ENCODE measurements at places on chromosomes 2 and 18.

GRCh38 chr2:19274439-19274838 is 84.0 kb downstream of the OSR1 start:
- no peak for DNase-seq

GRCh38 chr2:216243026-216243425 is 129.3 kb downstream of the MARCHF4 start:
- no peak for DNase-seq

- DNase-seq, result peak; percentile 70
These were observed at the start of gene SATB2 for GRCh38 chr2:199457147-199458008. Gene SATB2 (minus strand): TSS chr2:199457939. CDS start chr2:199456037, 1,902 bp downstream.

GRCh38 chr2:38933653-38934052 is 44.0 kb downstream of the ARHGEF33 start:
- DNase-seq, result no peak

DNA sequence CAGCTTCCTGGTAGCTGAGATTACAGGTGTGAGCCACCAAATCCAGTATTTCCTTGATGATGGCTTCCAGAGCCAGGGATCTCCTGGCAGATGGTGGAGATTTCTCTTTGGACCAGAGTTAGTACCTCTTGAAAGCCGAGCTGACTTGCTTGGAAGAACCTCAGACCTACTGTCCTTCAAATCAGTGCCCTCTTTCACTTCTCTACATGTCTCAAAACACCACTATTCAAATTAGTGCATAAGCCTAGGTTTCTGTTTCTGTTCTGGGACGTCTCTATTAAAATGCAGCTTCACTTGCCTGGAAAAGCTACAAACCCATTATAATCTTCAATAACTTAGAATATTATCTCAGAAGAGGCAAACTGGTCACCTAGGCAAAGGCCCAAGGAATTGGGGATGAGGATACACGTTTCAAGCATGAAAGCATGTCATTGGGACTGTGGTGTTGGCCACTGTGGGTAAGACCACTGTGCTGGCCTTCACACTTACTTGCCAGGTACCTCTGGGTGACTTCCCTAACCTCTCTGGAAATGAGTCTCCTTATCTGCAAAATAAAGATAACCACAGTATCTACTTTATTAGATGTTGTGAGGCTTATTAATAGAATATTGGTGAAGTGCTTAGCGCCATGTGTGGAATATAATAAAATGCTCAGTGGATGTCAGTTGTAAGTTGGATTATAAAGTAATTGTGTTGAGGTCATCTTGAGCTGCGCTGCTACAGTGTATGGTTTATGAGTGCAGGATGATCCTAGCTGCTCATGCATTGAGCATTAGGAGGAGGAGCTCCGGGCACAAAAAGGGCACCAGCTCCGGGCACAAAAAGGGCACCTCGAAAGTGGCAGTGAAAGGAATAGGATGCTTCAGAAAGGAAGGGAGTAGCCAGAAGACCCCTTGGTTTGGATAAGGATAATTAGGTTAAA is 84.5 kb downstream of the DOCK10 start:
- DNase-seq, result no peak

- DNase-seq, result no peak
These were observed 3.5 kb upstream of the CYS1 start for GRCh38 chr2:10083692-10084211.

- no peak for DNase-seq
These were observed 745.0 kb upstream of the ACVR2A start for GRCh38 chr2:147099845-147100244.

GRCh38 chr18:63532471-63532870 is 9.7 kb upstream of the SERPINB12 start:
- no peak for DNase-seq

- no peak for DNase-seq
These were observed 41.2 kb upstream of the CWC22 start for GRCh38 chr2:180048251-180048650.

- no peak for DNase-seq
These were observed 350.9 kb downstream of the PARD3B start for GRCh38 chr2:204896146-204896545.

- DNase-seq, result no peak
These were observed 23.7 kb downstream of the HEATR5B start for GRCh38 chr2:37060446-37060845.

- DNase-seq, result peak; percentile 68
These were observed 185.3 kb upstream of the ATP5MC3 start for GRCh38 chr2:175366815-175367214.

GRCh38 chr2:176130957-176131847 is 1.7 kb downstream of the HOXD8 start:
- no peak for DNase-seq

DNA sequence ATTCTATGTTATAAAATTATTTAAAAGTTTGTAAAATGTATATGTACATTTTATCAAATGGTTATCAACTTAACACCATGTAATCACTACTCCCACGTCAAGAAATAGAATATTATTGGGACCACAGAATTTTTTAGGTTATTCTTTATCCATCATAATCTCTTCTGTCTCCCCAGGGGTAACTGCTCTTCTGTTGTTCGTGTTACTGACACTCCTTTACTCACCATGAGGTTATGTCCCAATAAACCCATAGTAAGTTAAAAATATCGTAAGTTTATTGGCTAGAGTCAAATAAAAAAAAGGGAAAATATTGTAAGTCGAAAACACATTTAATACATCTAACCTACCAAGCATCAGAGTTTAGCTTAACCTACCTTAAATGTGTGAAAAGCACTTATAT is 14.0 kb downstream of the OTX1 start:
- no peak for DNase-seq

DNA sequence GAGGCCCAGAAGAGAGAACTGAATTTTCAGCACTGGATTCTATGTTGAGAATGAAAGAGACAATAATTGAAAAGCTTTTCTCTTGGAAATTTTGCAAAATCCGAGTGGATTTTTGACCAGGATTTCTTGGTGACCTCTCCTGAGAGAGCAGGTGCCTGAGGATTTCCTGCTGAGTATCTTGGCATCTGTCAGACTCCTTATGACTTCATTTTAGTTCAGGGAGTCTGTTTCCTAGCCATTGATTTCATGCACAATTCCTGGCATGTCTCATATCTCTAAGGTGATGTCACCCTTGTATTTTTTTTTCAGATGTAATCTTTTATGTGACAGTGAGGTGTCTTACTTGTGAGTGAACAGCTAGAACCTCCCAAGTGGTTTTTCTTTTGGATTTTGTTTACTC is 195.9 kb downstream of the NEDD4L start:
- no peak for DNase-seq

- peak; percentile 22 for DNase-seq
These were observed 97.2 kb downstream of the DCC start for GRCh38 chr18:52437161-52437560.

GRCh38 chr2:30402441-30403182 is 44.4 kb upstream of the LCLAT1 start:
- no peak for DNase-seq

GRCh38 chr18:9867071-9867594 is 18.6 kb upstream of the TXNDC2 start:
- DNase-seq, result no peak

- DNase-seq, result no peak
These were observed 127.5 kb downstream of the PTGR3 start for GRCh38 chr18:75081486-75081885.

GRCh38 chr18:13159579-13159978 is 59.0 kb upstream of the LDLRAD4 start:
- peak; percentile 21 for DNase-seq

- DNase-seq, result peak; percentile 4
These were observed 47.6 kb upstream of the FAM124B start for GRCh38 chr2:224449212-224450147.

GRCh38 chr2:222208010-222208690 is 90.6 kb downstream of the PAX3 start:
- DNase-seq, result no peak

DNA sequence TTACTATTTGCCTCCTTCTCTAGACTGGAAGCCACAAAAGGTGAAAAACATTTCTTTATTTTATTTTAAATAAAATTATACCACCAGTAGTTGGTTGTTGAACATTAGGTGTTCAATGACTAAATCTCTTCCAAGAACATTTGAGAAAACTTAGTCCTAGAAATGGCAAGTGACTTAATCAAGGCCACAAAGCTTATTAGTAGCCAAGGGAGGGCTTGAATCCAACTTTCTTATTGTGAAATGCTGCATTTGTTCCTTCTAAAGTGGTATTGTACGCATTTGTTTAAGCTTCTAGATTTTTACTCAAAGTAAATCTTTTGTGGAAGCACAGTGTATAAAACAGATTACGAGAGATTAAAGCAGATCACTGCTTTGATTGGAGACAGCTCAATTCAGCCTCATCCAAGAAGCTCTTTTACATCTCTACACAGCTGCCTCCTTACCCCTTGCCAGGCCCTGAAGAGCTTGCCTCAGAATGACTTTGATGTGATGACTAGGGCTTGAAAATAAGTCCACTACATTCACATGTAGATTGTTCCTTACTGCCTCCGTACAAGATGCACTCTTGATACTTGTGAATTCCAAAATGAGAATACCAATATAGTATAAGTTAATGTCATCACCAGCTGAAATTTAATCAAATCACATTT is 244.8 kb downstream of the XIRP2 start:
- no peak for DNase-seq

GRCh38 chr2:157443795-157444640 is at the start of gene CYTIP:
Gene CYTIP (minus strand): TSS chr2:157444089. CDS start chr2:157444020, 69 bp downstream.
- no peak for DNase-seq

DNA sequence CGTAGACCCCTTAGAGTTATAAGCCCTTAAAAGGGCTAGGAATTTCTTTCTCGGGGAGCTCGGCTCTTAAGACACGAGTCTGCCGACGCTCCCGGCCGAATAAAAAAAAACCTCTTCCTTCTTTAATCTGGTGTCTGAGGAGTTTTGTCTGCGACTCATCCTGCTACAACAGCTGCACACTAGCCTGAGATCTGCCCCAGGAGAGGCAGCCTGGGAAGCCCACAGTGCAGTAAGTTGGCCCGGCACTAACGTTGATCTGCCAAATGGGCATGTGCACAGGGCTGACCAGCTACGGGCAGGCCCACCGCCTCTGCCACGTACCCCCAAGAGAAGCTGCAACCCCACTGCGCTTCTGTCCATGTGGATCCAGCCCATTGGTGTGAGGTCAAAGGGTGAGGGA is 8.4 kb upstream of the LIMS2 start:
- DNase-seq, result no peak

- no peak for DNase-seq
These were observed 1834.1 kb upstream of the CELF4 start for GRCh38 chr18:39399662-39400061.

DNA sequence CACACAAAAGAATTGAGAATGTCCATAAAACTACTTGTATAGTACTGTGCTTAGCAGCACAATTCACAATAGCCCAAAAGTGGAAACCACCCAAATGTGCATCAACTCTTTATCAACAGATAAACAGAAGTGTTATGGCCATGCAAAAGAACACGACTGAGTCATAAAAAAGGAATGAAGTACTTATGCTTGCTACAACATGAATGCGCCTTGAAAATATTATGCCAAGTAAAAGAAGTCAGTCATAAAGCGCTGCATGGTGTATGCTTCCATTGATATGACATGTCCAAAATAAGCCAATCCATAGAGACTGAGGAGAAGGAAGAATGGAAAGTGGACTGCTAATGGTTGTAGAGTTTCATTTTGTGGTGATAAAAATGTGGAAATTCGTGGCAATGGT is 12.1 kb upstream of the MAP2 start:
- no peak for DNase-seq

DNA sequence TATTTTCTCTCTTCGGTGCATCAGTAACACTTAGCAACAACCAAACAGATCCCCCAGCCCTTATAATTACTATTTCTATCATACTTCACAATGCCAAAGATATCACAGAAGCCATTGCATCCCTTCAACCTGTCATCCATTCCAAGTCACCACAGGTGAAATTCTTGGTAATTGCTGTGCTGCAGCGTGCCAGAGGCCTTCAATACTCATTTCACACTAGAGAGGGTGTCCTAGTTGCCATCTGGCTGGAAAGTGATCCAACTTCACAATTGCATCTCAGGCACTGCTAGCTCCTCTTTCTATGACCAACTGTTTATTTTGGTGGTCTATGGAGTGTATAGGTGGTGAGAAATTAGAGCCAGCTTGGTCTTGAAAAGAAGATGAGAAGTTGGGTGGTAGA is 131.2 kb downstream of the NUP35 start:
- DNase-seq, result no peak

- DNase-seq, result peak; percentile 90
These were observed 99.7 kb downstream of the MEP1B start for GRCh38 chr18:32289483-32290075.

GRCh38 chr18:49547701-49548100 is 14.2 kb upstream of the LIPG start:
- DNase-seq, result no peak

DNA sequence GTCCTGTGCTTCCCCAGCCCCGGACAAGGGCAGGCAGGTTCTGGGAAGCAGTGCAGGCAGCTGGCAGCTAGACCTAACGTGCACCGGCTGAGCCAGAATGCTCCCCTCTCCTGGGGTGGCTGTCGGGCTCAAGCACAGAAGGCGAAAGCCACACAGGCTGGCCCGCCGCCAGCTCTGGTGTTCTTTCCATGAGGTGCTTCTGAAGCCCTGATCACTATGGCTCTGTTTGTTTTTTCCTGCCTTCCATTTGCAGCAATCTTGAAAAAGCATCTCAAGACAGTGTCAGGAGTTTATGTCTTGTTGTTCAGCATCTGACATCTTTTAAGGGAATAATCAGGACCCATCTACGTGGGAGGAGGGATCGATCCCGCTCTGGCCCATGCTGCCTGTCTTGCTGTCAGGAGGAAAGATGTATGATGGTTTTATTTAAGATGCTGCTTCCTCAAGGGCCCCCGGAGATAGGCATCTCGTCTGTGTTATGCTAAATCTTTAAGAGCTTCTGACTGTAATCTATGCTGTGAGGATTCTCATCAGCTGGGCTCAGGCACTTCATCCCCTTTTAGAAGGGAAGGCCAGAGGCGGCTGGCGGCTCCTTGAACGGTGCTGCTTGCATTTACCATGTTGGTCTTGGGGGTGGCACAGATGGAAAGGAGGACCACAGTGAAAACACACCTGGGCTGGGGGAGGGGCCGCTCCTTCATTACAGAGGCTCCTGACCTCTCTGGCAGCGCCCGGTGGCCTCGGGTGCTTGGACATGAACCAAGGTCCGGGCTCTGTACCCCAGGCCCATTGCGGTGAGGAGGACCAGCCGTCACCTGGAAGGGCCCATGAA is 118.5 kb upstream of the HDAC4 start:
- DNase-seq, result peak; percentile 18

GRCh38 chr2:27710640-27711430 is 47.1 kb downstream of the SLC4A1AP start:
- DNase-seq, result no peak

- no peak for DNase-seq
These were observed 99.1 kb upstream of the ARHGAP15 start for GRCh38 chr2:143030127-143030526.

DNA sequence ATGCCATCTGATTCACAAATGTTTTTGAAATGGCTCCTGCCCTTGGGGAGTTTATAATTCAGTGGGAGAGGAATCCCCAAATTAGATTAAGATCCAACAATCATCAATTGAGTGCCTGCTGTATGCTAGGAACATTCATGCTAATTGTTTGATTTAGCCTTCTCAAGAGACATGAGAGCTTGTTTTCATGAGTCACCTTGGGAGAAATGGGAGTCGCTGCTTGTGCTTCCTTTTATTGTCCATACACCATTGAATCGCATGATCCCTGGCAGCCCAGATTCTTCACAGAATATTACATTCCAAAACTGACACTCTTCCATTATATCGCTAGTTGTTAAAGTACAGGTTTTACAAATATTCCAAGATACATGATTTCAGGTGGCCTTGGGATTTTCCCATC is 106.0 kb upstream of the MAP3K20 start:
- no peak for DNase-seq
